ENCODE measurements at places on chromosomes 2 and 18.

- no peak for DNase-seq
Observed at GRCh38 chr2:224780106-224780505, 63.9 kb upstream of the CCDC195 start.

DNA sequence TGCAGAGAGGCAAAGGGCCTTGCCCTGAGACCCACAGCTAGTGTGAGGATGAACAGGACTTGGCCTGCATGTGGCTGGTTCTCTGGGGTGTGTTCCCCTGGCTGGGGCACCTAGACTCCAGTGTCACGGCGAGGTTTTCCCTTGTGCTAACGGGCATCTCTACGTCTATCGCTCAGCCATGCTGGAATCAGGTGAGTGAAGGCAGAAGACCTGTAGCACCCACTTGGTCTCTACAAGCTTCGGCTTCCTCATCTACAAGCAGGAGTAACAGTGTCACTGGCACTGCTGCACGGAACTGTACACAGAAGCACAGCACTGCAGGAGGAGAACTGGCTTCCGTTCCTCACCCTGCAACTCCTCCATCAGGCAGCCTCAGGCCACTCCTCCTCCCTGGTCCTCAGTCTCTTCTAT is 30.6 kb downstream of the HS1BP3 start:
- DNase-seq: no peak

GRCh38 chr2:112793449-112793978 is 9.2 kb upstream of the IL1A start:
- DNase-seq: no peak

- DNase-seq: no peak
Observed at GRCh38 chr2:240670402-240670801, 12.3 kb downstream of the AQP12B start.

DNA sequence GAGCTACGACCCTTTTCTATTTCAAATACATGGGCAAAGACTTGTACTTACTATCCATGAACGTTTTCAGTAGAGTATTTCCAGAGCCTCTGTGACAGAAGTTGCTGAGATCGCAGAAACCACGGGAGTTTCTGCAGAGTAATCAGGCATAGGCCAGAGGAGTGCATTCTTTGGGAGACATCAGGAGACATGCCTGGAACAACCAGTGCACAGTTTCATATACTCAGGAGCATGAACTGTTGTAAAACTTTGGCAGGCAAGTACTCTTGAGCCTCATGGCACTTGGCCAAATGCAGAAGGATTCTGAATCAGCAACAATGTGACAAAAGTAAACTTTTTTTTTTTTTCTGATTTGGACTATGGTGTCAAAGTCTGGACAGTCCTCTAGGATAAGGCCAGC is 307.1 kb downstream of the GRB14 start:
- peak; percentile 27 for DNase-seq

- DNase-seq: no peak
Observed at GRCh38 chr18:75472906-75473305, 45.4 kb upstream of the SMIM21 start.

- no peak for DNase-seq
Observed at GRCh38 chr2:96535331-96535730, 1.2 kb upstream of the ARID5A start.

DNA sequence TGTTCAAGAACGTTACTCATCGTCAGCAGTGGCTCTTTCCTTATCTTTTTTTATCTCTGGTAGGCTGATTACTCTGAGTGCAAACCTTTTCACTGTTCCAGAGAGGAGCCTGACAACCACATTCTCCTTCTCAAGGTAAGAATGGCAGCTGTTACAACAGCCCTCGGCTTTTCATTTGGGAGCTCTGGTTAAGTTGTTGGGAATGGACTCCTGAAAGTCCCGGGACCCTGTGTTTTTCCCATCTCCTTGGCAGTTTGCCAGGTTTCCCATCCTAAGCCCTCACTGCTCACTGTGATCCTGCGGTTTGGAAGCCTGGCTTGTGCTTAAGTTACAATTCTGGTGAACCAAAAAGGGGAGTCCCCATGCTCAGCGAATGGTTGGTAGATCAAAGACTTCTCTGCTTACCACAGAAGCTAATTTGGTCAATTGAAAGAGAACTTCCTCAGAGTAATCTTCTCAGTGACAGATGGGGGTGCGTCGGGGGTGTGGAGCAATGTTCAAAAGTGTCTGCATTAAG is 122.3 kb downstream of the LYPD6B start:
- no peak for DNase-seq

DNA sequence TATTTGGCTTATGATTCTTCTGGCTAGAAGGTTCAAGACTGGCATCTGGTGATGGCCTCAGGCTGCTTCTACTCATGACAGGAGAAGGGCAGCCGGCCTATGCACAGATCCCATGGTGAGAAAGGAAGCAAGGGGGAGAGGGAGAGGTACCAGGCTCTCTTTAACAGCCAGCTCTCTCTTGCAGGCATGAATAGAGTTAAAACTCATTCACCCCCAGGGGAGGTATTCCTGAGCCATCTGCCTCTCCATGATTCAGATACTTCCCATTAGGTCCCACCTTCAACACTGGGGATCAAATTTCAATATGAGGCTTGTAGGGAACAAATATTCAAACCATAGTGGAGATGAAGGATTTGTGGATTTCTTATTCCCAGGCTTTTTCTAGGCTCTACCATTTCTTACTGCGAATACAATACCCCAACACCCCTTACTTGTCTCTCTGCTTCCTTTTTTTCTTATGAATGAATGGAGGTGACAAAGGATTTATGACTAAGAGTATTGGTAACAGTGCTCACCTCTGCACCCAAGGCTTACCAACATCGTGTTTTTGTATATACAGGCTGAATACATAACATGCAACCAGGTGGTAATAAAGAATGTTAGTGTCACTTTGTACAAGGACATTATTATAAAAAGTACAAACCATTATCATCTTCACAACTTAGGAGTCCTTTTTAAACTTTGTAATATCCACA is 454.6 kb upstream of the TRIB2 start:
- DNase-seq: peak; percentile 32
